ENCODE measurements at places on chromosomes 7 and 10.
A peak's percentile ranks its signal among the peaks of the same experiment; 100 is the strongest.

- peak; percentile 24 for DNase-seq
These were observed 201.1 kb upstream of the HDAC9 start for GRCh38 chr7:18294411-18294810.

GRCh38 chr7:20348125-20348807 is 17.6 kb downstream of the ITGB8 start:
- no peak for DNase-seq

DNA sequence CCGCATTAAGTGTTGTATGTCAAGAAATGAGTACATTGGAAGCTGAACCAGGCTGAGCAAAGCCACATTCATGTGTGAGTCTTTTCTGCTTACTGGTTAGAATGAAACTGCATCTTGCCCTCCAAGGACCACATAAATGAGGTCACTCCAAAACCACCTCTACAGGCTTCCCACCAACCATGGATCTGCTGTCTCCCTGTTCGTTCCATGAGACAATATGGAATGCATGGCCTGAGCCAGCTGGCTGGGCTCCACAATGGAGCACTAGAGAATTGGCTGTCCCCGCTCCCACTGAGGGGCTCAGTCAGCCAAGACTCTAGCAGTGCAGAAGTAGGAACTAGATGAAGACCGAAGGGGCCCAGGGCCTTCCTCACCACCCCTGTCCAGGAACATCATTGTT is 120.8 kb downstream of the TNS3 start:
- DNase-seq, result no peak

- no peak for DNase-seq
These were observed 158.6 kb downstream of the INHBA start for GRCh38 chr7:41544241-41544640.

DNA sequence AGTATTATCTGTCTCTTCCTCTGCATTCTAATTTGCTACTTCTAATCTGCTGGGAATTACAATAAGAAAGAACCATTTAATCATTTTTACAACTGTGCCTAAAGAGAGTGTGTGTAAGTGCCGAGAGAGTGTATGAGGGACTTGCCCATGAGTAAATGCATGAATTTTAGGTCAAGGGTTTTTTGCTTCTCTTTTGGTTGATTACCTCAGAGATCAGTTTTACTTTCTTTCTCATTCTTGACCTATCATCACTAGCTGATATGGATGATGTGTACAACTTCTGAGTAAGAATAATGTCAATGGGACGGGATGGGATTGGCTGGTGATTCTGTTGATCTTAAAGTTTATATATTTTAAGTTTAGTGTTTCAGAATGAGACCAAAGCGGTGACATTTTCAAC is 47.8 kb downstream of the IKZF1 start:
- peak; percentile 1 for DNase-seq

DNA sequence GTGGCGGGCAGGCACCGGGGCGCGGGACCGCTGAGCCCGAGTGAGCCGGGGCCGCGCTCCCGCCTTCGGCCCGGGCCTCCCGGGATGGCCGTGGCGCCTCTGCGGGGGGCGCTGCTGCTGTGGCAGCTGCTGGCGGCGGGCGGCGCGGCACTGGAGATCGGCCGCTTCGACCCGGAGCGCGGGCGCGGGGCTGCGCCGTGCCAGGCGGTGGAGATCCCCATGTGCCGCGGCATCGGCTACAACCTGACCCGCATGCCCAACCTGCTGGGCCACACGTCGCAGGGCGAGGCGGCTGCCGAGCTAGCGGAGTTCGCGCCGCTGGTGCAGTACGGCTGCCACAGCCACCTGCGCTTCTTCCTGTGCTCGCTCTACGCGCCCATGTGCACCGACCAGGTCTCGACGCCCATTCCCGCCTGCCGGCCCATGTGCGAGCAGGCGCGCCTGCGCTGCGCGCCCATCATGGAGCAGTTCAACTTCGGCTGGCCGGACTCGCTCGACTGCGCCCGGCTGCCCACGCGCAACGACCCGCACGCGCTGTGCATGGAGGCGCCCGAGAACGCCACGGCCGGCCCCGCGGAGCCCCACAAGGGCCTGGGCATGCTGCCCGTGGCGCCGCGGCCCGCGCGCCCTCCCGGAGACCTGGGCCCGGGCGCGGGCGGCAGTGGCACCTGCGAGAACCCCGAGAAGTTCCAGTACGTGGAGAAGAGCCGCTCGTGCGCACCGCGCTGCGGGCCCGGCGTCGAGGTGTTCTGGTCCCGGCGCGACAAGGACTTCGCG is 534 bp downstream of the FZD9 start:
- DNase-seq, result no peak

DNA sequence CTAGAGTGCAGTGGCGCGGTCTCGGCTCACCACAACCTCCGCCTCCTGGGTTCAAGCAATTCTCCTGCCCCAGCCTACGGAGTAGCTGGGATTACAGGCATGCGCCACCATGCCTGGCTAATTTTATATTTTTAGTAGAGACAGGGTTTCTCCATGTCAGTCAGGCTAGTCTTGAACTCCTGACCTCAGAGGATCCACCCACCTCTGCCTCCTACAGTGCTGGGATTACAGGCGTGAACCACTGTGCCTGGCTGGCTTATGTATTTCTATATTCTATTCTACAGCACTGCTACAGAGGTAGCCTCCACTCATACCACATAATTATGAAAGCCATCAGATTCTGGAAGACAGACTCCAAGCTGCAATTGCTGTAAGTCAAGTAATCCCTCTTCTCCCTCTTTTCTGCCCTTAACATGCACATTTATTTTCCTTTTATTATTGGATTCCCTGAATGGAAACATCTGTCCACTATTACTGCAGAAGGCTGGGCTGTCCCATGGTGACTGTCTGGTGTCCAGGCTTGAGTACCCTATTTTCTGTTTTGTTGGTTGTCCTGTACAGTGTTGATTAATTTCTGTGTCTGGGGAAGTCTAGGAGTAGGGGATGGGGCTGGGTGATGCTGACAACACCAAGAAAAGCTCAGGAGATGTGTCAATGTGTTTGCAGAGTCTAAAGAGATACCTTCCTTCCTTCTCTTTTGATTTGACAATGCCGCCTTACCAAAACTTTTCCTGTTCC is 5.8 kb upstream of the ZNF487 start:
- no peak for DNase-seq

- no peak for DNase-seq
These were observed 178.5 kb downstream of the ARID5B start for GRCh38 chr10:62079885-62080559.
